ENCODE measurements at places on chromosomes 11 and 22.

DNA sequence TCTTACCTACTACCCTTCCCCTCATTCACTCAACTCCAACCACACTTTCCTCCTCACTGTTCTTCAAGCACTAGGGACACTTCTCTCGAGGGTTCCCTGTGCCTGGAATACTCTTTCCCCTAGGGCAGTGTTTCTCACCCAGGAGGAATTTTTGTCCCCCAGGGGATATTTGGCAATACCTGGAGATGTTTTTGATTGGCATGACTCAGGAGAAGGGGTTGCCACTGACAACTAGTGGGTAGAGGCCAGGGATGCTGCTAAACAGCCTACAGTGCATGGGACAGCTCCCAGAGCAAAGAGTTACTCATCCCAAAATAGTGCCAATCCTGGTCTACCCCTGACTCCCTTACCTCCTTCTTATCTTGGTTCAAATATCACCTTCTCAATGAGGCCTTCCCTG, 40.0 kb downstream of the BTG4 start:
- no peak for DNase-seq

DNA sequence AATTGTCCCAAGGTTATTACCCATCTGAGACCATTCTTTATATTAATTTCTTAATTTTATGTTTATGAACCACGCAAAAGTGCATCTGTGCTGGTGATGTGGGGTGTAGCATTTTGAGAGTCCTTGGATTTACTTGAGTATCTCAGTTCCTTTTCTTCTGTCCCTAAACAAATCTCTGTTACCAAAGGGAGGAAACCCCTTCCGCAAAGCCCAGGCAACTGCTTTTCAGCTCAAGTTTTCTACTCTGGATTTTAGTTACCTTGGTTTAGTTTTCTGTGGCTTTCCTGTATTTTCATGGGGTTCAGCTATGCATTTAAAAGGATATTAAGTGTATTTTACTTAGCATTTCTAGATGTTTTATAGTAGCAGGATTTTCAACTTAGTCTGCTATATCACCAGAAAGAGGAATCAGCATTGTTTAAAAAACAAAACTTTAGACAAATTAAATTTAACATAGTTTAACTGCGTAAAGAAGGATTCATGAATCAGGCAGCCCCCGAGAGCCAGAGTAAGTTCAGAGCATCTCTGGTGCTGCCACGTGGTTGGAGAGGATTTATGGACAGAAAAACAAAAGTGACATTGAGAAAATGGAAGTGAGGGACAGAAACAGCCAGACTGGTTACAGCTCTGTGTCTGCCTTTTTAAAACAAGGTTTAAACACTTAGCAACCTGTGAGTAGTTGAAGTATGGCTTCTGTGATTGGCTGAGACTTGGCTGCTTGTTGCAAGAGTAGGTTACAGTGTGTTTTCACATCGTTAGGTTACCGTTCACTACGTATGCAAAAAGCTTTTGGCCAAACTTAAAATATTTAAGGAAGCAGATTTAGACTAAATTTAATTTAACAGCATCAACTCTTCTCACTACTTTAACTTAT, 9.6 kb downstream of the ADM start:
- DNase-seq: no peak

GRCh38 chr11:127338380-127339259, 338.1 kb upstream of the KIRREL3 start:
- no peak for DNase-seq

- DNase-seq: no peak
Observed at GRCh38 chr22:17915188-17915587, 109.2 kb downstream of the MICAL3 start.

DNA sequence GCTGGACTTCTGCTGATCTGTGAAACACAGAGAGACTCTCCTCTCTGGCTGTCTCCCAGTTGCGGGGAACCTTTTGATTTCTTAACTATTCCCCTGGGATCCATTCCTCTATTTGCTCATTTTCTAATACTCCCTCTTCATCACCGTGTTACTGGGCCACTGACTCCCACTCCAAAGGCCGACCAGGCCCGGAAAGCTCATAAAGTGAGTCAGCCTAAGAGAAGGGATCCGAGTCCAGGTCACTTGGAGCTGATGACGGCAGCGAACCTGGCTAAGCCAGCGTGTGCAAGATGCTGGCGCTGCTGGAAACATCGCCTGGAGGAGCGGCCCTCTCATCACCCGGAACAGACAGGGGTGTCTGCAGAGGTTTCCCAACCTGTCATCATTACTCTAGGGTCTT, 112.8 kb downstream of the FBXO7 start:
- no peak for DNase-seq

GRCh38 chr11:57249384-57250319, 12.6 kb upstream of the APLNR start:
- DNase-seq: peak; percentile 67

GRCh38 chr11:96567176-96567575, 177.4 kb downstream of the JRKL start:
- DNase-seq: no peak

DNA sequence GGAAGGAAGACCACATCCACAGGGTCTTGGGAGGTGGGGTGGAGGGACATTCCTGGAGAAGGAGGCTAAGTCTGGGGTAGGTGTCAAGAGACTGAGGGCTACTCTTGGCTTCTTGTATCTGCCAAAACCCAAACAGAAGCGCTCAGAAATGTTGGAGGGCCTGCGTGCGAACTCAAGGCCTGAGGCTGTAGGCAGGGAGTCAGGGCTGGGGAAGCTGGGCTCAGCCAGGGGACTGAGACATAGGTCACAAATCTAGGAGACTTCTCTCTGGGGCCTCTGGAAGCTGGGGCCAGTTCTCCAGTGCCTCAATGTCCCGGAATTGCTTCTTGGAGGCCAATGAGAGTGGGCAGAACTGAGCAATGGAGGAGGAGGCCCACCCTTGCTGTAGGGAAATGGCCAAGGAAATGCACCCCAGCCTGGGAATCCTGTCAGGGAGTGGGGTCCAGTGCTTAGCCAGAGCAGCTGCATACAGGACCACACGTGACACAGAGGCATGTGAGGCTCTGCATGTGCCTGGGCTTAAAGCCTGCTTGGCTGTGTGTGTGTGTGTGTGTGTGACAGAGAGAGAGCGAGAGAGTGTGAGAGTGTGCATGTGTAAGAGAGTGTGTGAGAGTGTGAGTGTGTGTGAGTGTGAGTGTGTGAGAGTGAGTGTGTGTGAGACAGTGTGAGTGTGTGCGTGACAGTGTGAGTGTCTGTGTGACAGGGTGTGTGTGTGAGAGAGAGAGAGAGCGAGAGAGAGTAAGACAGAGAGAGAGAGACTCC, 141.3 kb downstream of the ST3GAL4 start:
- DNase-seq: no peak

DNA sequence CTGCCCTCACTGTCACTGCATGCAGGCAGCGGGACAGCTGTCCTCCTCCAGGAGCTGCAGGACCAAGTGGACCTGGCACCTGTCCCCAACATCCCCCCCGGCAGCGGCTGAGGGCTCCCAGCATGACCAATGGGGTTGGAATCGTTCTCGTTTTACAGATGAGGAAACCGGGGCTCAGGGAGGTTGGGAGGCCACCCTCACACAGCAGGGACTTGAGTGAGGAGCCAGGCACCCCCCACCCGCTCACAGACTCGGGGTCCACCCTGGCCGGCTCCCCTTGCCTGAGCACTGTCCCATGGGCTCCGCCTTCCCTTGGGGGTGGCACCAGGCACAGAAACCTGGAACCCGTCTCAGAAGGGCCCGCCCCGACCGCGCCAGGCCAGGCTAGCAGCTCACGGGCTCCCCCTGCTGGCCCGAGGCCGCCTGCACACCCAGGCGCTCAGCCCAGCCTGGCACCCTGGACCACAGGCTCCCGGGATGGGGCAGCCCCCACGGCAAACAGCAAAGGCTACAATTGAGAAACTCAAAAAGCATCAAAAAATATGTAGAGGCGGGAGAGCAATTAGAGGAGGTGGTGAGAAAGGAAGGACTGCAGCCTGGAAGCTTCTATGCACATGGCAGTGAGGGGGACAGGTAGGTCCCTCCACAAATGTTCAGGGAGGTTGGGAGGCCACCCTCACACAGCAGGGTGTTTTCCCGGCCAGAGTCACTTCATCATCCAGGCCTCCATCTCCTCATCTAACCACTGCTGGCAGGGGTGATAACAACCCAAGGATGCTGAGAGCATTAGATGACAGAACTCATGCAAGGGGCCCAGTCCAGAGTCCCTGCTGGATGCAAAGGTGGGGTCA, 12.8 kb downstream of the MACROD1 start:
- DNase-seq: peak; percentile 76

GRCh38 chr22:37431801-37432707, 4.8 kb upstream of the ELFN2 start:
- DNase-seq: no peak

- no peak for DNase-seq
Observed at GRCh38 chr22:50022171-50022819, 9.7 kb upstream of the IL17REL start.

- no peak for DNase-seq
Observed at GRCh38 chr22:18987765-18988164, 51.7 kb upstream of the PRODH start.

DNA sequence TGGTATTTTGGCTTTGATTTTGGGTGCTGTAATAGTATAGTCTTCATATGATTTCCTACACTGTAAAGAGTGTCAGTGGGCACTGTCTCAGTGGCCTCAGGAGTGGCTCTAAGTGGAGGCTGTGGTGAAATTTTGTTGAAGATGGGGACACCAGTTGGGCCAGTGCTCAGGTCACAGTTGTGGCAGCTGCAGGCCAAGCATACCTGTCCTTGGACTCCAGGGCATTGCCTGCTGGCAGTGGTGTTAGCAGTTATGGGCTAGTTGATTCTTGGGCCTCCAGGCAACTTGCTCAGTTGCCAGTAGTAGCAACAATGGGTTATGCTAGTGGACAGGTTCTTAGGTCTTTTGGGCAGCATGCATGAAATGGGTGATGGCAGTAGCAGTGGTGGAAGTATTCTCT, 39.2 kb upstream of the SLC22A25 start:
- no peak for DNase-seq

GRCh38 chr11:85423316-85423715, 203.8 kb downstream of the DLG2 start:
- no peak for DNase-seq

- no peak for DNase-seq
Observed at GRCh38 chr11:132944569-132944944, 587.7 kb downstream of the OPCML start.

DNA sequence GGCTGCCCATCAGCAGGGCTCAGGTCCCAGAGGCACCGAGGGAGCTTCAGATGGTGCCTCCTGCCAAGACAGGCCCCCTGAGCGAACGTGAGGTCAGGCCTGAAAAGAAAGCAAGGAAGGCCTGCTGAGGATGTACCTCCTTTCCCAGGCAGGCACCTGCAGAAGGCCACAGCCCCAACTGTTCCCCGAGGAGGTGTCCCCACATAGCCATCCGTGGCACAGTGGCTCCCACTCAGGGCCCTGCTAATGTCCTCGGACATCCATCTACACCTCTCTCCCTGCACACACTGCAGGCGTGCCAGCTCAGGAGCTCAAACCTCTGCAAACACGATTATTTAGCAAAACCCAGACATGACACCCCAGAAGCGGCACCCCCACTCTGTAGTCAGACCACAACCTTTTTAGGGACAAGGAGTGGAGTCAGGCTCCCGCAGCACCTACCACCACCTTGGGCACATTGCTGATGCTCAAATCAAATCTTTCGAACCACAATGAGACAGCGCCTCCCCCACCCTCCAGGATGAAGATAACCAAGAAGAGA, 36.9 kb downstream of the SHANK2 start:
- DNase-seq: no peak

DNA sequence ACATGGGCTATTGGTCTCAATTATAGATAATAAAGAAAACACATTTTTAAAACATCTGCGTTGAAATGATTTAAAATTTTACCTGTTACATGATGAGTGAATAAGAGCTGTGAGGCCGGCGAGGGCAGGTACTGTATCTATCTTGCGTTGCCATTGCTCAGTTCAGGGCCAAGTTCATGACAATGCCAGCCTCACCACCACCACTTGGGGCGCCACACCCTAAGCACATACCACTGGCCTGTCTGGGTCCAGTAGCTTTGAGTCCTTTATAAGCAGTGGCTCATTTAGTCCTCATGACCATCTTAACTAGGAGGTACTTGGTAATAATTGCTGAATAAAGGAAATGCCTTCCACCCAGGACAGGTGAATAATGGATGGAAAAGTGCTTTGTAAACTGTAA, 14.5 kb upstream of the MB start:
- DNase-seq: no peak

DNA sequence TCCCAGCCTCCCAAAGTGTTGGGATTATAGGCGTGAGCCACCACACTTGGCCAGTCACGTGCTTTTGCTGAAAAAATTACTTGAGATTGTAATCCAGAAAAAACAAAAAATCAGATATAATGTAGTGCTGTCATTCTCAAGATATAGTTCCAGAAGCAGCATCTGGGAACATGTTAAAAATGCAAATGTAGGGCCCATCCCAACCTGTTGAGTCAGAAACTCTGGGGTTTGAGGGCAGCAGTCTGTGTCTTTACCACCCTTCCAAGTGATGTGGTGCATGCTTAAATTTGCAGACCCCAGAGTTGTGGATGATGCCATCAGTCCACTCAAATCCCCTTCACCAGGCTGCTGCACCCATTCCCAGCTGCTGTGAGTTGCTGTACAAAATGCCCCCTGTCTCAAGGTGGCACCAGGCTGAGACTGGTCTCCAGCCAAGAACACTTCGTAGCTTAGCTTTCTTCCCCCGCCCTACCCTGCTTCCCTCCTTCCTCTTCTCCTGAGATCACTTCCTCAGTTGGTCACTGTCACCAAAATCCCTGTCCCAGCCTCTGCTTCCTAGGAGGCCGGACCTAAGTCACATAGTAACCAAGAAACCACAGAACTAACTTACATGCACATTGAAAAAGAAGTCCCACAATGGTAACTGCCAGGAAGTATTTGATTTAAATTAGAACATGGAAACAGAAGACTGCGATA, 18.2 kb upstream of the ARRB1 start:
- peak; percentile 8 for DNase-seq

DNA sequence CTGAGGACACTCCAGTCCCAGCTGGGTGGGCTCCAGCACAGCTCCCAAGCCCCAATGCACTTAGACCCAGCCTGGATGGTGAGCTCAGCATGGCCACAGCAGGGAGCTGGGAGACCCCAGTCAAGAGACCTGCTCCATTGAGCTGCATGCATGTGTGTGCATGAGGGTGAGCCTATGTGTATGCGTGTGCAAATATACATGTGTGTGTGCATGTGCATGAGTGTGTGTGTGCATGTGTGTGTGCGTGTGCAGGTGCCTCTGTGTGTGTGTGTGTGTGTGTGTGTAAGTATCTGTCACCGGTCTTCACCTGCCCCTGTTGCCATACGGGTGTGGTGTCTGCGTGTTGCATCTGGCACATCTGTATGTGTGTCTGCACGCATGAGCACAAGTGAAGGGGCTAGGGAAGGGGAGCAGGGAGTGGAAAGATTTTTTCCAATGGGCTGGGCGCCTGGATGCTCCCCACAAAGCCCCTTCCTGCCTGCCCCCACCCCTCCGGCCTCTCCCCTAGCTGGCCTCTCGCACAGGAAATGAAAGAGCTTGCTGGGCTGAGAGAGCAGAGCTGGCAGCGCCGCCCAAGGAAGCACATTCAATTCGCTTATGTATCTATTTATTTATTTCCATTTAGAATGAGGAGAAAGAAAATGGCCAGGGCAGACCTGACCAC, 4.1 kb downstream of the TSPAN32 start:
- DNase-seq: no peak

GRCh38 chr11:133388260-133388659, 144.0 kb downstream of the OPCML start:
- no peak for DNase-seq

GRCh38 chr11:5713695-5714094, 22.6 kb upstream of the OR56B1 start:
- DNase-seq: no peak

- DNase-seq: no peak
Observed at GRCh38 chr11:11268119-11268518, 84.9 kb downstream of the CSNK2A3 start.
